Stimulated activated CD4-positive, alpha-beta T cell treated with anti-CD3 and anti-CD28 coated beads, Interleukin-1b, Interleukin-23, amount 100 ng/mL, for 1 hour (primary cell): ENCODE measurements at places on chromosomes 5 and 9.

GRCh38 chr5:9495121-9495520, 50.8 kb downstream of the SEMA5A start:
- no peak for DNase-seq

DNA sequence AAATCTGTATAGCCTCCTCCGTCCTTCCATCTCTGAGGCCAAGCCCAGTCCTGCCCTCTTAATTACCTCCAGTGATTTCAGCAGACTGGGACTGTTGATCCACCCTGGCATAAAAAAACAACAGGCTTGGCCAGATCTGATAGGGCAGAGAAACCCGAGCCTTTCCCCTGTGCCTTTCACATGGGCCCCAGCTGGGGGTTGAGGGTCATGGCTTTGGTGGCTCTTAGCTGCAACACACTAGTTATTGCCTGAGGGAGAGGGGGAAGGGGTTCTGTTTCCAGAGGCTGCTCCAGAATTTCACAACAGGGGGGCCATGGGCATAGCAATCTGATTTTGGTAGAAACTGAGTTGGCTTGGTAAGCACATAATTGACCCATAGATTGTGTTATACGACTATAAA, 21.2 kb upstream of the PANK3 start:
- no peak for DNase-seq

- DNase-seq: no peak
Observed at GRCh38 chr9:109317311-109317978, 3.4 kb downstream of the EPB41L4B start.

DNA sequence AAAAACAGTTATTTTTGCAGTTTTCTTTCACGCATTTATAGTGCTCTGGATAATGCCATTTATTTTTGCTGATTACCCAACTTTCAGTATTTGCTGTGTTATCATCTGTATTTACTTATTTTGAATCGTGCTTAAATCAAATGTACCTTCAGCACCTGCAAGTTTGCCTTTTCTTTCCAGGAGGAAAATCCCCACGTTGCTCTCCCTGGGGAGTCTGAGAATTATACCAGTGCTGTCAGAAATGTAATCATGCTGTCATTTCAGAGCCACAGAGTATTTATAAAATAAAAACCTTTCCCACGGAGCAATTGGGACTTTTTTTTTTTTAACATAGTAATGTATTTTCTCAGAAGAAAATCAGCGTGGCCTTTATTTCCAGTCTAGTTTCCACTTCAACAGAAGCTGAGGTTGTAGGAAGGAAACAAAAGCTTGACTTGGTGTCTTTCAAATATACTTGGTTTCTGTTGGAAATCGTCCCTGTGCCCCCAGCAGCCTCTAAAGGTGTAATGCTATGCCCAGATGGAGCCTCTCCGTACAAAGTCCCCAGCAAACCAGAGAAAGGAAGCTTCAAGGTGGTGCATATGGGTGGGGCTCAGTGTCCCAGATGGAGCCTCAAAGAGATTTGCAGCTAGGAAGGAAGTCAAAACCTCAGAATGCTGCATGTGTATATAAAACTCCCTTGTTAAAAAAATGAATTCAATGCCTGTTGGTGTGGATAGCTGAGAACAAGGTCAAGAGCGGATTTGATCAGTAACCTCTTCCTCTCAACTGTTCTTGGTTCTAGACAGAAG, 2.1 kb downstream of the GPR150 start:
- no peak for DNase-seq

DNA sequence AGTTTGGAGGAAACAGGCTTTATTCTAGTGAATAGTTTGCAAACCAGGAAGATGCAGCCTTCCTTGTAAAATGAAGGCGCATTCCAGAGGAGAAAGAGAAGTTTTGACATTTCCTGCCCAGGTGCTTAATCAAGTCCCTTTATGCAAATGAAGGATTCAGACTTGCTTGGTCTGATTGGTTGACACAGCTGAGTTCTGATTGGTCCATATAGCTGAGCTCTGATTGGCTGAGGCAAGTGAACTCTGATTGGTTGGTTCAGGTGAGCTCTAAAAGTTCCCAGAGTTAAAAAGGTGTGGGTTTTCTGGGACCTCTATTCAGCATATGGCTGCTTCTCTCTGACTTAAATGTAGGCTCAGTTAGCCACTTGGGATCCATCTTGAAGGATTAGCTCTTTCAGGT, 151.0 kb downstream of the CACNA1B start:
- DNase-seq: no peak

- DNase-seq: no peak
Observed at GRCh38 chr9:130532426-130533080, 46.8 kb upstream of the FUBP3 start.

DNA sequence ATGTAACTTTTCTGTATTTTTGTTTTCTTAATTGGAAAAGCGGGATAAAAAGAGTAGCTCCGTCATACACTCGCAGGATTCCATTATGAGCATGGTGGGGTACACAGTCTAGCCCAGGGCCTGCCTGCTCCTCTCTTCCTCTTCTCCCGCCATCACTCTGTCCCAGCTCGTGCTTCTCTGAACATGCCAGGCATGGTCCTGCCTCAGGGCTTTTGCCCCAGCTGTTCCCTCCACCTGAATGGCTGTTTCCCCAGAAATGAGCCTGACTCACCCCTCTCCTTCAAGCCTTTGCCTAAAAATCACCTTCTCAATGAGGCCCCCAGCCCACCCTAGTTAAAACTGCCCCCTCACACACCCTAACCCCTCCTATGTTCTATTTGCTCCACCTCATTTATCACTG, 4.5 kb downstream of the CORO2A start:
- no peak for DNase-seq

GRCh38 chr5:96957254-96958049, 21.6 kb downstream of the LNPEP start:
- no peak for DNase-seq

DNA sequence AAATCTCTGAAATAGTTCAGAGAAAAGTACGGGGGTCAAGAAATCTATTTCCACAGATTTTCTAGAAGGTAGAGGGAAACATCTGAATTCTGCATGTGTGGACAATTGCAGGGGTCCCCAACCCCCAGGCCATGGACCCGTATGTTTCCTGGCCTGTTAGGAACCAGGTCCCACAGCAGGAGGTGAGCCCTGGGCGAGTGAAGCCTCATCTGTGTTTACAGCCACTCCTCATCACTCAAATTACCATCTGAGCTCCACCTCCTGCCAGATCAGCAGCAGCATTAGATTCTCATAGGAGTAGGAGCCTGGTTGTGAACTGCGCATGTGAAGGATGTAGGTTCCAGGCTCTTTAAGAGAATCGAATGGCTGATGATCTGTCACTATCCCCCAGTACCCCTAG, 200.5 kb upstream of the EDIL3 start:
- DNase-seq: no peak

DNA sequence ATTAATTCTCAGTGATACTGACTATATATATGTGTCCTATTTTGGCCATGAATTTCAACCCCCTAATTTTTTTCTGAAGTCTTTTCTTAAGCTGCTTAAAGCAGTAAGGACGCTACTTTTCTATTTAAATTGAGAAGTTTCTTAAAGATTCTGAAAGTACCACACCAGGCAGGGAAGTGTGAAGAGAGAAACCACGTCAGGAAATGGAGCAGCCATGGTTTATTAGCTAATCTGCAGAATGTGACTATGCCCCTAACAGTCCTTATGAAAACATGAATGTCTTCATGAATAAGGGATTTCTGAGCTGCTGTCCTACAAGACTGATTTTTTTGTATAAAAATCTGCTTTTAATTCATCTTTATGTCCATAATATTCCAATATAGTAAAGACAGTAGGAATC, 1724.3 kb upstream of the C9orf72 start:
- no peak for DNase-seq

DNA sequence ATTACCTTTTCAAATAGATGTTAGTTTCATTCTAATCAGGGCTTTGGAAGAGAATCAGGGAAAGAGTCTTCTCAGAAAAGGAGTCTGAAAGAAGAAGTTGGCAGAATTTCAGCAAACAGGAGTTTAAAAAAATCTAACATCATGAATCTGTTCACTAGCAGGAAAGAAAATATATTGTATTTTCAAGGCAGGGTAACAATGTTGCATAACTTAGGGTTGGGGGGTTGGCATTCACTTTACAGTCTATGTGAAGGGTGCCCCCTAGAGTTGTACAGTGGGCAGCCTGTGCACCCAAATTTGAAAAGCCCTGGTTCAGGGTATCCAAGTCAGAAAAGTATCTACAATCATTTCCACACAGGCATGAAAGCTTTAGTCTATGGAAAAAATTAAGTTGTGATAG, 348.4 kb upstream of the SLC30A5 start:
- DNase-seq: no peak

DNA sequence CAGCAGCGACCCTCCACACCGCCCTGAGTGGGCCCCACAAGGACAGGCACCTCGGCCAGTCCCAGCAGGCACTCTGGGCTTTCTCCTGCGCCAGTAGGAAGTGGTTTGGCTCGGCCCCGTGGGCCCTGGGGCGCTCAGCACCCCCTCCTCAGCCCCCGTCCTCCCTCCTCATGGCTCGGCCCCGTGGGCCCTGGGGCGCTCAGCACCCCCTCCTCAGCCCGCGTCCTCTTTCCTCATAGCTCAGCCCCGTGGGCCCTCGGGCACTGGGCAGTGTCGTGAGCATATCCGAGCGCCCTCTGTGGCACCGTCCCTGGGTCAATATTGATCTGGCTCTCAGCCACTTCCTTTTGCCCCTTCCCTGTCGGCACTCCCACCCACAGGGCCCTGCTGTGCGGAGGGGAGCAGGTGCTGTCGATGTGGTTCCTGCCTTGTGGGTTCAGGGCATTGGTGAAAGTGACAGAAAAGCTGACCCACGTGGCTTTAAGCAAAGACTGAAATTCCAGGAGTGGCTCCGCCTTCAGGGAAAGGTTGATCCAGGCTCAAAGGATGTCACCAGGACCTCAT, 5.5 kb upstream of the SCGB3A1 start:
- DNase-seq: no peak

DNA sequence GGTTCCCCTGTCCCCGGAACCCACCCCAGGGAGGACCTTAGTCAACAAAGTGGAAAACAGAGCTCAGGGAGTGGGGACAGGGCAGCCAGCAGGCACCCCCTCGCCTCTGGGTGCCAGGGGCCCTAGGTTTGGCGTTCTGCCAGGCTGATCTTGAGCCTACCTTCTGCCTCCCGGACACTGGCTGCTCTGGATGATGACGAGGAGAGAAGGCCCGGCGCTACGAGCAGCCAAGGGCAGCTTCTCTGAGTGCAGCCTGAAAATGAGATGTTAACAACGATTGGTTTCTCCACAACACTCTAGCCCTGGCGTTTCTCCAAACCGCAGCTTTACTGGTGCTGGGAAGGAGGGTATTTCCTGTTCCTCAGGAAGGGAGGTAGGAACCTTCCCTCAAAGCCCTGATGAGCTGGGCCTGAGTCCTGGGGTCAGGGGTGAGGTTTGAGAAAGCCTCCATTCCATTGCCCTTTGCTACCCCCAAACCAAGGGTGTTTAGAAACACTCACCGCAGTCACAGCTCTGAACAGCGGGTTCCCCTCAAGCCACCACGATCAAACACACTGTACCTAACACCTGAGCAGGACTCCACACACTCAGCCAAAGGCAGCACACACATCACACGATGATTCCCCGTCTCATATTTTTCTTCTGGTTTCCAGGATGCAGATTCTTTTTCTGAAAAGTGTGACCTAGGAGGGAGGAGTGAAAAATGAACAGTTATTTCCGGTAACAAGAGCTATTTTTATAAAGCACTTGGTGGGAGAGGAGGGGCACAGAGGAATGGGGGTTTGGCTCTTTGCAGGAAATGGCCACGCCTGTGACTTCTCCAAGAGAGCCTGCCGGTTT, at the start of gene STING1:
STING1 (minus strand) TSS at position 709 of the 840 bp plus-strand sequence. CDS start 1,054 bp downstream, outside the sequence.
- peak; percentile 31 for DNase-seq

- no peak for DNase-seq
Observed at GRCh38 chr9:94714494-94714893, 12.0 kb upstream of the AOPEP start.

DNA sequence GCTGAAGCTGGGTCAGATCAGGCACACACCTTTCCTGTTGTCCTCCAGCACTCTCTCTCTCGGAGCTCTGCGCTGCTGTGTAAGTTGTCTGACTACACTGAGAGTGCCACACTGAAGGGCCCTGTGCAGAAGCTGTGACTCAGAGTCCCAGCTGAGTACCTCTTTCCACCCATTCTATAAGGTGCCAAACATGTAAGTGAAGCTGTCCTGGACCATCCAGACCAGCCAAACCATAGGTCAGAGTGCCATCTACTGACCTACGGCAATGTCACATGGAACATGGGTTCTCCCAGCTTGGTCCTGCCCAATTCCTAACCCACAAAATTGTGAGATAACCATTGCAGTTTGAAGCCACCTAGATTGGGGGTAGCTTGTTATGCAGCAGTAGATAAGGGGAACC, 68.2 kb downstream of the ADCY2 start:
- DNase-seq: no peak

DNA sequence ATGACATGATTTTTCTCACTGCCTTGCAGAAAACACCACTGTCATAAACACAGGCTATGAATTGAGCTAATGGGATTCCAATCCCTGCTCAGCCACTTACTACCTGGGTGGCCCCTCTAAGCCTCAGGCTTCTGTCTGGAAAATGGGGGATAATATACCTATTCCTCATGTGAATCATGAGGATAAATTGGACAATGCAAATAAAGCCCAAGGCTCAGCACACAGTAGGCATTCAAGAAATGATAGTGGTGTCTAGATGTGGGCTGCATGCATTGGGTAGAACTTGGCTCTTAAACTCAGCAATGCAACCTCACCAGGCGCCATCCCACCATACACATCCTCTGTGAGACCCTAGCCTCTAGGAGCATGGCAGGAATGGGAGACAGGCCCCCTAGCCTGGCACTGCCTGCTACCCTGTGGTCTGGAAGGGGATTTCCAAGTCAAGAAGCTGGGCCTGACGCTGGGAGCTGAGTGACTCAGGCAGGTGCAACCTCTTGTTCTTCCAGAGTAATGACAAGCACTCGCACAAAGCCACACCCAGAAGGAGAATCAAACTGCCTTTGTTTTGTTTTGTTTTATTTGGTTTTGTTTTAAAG, 2.3 kb upstream of the TNIP1 start:
- peak; percentile 44 for DNase-seq
